ENCODE measurements at places on chromosomes 5 and 9.

DNA sequence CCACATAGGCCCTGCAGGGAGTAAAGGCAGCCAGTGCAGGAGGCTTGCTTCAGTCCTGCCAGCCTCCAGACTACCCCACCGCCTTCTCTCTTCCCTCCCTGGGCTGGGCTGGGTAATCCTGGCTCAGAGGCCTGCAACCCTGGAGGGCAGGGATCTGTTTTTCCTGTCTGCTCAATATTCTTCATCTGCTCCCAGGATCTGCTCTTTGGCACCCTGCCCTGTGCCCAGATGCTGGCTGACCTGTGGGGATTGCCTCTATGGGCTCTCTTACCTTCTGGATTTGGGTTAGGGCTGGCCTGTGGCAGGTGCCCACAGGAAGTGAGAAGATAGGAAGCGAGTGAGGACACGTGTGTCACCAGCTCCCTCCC, 7.3 kb upstream of the ANGPTL2 start:
- DNase-seq: no peak

DNA sequence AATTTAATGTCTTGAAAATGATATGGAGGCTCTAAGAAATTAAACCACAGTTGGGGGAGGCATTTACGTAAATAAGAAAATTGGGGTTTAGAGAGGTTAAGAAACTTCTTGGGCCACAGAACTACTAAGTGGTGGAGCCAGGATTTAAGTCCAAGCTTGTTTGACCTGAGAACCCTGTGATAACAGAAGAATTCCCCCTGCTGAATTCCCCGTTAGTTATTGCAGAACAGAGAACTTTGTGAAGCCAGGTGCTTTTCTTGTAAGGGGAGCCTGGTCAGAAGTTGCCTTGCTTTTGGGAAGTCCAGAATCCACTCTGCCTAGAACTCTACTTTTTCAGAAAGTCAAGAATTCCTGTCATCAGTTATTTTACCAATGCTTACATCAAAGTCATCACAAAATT, 309.3 kb upstream of the SEMA6A start:
- no peak for DNase-seq

DNA sequence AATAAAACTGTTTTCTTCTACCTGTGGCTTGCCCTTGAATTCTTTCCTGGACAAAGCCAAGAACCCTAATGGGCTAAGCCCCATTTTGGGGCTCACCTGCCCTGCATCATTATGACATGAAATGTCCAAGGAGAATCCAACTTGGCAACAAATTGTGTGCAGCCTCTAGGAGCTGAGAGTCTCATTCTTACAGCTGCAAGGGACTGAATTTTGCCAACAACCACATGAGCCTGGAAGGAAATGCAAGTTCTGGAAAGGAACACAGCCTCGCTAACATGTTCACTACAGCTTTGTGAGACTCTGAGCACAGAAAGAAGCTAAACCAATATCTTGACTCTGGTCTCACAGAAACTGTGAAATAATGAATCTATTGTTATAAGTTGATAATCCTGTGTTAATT, 94.8 kb upstream of the CDH12 start:
- no peak for DNase-seq

GRCh38 chr5:148776780-148777179, 49.6 kb upstream of the ADRB2 start:
- peak; percentile 48 for DNase-seq

DNA sequence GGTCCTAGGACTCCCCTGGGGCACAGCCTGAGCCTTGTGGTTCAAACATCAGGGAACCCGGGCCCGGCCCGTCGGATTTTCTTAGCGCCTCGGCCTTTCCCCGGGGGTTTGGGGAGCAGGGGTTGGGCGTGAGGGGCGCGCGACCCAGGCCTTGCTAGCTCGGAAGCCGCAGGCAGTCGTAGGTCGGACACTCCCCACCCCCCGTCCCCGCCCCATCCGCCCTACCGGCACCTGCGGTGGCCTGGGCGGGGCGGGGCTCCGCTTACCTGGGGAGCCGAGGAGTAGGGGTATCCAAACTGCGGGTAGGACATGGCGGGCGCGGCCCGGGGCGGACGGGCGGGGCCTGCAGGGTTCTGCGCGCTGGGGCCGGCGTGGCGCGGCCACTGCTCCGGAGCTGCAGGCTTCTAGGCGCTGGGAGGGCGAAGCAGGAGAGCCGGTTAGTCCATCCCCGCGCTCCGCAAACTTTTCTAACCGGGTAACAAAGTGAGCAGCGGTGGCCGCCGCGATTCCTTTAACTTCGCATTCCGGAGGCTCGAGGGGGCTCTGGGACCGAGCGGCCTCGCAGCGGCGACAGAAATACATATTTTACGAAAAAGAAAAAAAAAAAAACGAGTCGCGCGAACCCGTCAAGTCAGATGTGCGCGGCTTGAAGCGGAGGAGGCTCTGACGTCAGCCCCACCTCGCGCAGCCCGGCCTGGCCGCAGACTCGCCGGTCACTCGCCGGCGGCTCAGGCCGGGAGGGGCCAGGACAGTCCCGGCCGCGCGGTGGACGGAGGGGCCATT, at the start of gene IRX4:
Gene IRX4, minus strand, starts transcription at position 589 of the 783 bp plus-strand sequence. Its CDS starts 278 bp downstream, at position 311.
- DNase-seq: no peak

All from kidney capillary endothelial cell (primary cell).